ENCODE measurements at places on chromosomes 1 and 21.

DNA sequence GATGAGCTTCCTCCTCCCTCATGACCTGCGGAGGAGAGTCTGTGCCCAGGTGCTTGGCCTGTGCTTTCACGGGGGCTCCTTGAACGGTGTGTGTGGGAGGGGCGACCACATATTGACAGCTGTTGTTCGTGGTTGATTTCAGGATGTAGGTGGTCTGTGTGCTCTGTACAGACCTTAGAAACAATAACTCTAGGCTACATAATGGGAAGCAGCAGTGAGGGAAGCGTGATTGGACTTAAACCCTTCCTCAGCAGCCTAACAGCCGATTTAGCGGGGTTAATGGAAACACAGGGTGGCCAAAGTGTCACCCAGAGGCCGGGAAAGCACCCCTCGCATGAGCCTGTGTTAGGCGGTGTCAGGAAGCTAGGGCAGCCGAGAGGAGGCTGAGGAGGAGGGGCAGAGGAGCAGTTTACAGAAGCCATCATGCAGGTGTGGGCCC is 56.0 kb downstream of the TBCE start:
- DNase-seq: no peak

GRCh38 chr1:191913260-191913977 is 244.8 kb upstream of the RGS18 start:
- DNase-seq: no peak

- no peak for DNase-seq
Measured at GRCh38 chr1:205446828-205447227, 9.0 kb downstream of the BLACAT1 start.

- DNase-seq: no peak
Measured at GRCh38 chr1:72119491-72119890, 162.8 kb downstream of the NEGR1 start.

- DNase-seq: no peak
Measured at GRCh38 chr1:72283022-72283306, 625 bp upstream of the NEGR1 start.

- DNase-seq: no peak
Measured at GRCh38 chr1:226697929-226698544, 41.0 kb downstream of the ITPKB start.

DNA sequence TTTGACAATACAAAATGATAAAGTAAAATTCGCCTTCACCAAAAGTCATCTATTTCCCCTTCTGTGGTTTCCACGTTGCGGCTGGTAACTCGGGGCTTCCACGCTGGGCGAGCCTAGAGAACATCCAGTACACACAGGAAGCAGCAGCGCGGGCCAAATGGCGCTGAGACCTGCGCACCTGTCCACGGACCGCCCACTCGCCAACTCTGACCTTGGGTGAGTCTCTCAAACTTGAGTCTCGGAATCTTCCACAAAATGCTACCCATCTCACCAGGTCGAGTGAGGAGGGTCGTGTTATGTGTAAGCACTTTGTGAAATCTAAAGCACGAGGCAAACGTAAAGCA is 820 bp upstream of the TTF2 start:
- DNase-seq: no peak

GRCh38 chr1:118987468-118988185 is 516 bp downstream of the TBX15 start:
- no peak for DNase-seq

GRCh38 chr1:53653200-53653575 is 85.8 kb downstream of the GLIS1 start:
- no peak for DNase-seq

DNA sequence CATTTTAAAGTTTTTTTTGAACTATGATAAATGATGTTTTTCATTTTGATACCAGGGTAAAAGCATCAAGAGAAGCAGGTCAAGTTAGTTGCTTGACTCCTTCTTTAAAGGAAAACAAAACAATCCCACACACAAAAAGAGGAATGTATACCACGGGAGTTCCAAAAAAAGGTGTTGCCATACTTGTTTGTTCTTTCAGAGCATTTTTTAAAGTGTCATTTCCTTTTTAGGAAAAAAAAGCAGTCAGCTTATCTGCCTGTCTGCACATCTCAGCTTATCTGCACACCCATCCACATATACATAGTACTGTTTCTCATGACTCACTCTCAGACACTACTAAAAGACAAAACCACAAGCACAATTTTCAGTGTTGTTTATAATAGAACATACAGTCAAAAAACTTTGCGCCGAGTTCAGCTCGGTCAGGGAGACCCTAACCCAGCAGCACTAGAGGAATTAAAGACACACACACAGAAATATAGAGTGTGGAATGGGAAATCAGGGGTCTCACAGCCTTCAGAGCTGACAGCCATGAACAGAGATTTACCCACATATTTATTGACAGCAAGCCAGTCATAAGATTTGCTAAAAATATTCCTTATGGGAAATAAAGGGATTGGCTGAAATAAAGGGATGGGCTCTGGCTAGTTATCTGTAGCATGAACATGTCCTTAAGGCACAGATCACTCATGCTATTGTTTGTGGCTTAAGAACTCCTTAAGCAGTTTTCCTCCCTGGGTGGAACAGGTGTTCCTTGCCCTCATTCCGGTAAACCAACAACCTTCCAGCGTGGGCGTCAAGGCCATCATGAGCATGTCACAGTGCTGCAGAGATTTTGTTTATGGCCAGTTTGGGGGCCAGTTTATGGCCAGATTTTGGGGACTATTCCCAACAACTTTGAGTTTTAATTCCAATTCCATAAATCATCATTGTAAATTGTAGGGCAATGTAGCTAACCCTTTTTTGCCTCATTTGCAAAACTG is 11.4 kb upstream of the MNDA start:
- no peak for DNase-seq

GRCh38 chr1:198443365-198444233 is 96.9 kb downstream of the ATP6V1G3 start:
- no peak for DNase-seq

- no peak for DNase-seq
Measured at GRCh38 chr1:199399996-199400724, 627.4 kb upstream of the NR5A2 start.

DNA sequence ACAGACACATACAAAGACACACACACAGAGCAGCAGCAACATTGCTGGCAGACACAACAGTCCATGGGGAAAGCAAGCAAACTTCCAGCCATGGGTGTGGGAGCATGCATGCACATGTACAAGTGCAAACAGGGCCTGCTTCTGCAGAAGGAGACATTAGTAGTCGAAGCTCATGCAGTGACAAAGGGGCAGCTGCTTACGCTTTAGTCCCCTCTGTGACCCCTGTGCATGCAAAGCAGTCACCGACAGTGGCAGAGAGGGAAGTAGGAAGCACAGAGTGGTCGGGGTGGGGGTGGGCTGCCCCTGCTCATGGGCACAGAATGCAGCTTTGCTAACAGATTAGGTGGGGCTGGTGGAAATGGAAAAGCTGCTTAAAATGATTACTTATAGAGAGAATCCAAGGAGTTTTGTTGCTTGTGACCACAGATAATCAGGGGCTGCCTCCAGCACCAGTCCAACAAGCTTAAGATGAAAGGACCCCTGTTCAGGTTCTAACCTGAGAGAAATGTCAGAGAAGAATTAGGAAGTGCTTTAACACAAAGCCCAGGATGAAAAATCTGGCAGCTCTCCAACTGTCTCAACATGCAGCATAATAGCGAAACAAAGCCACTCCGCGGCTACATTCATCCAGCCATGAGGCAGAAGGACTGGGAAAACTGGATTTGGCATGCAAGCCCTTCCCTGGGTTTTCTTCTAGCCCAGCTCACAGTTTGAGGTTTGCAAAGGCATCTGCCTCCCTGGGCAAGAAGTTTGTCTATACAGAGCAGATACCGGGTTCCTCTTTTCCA is 378.9 kb downstream of the KCNH1 start:
- DNase-seq: no peak

DNA sequence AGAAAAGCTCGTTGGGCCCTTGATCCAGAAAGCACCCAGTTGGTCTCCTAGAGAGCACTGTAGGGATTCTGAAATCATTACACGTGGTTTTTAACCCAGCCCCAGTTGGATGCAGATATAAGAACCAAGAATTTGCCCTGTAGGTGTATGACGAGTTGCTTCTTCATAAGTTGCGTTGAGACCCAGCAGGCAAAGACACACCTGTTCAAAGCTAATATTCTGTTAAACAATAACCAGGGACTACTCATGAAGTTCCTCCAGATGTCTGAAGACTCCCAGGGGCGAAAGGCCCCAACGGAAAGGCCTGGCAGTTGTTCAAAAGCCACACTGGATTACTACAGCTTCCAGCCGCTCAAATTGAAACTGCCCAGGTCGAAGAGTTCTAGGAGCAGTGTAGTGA is 88.6 kb upstream of the HNRNPU start:
- no peak for DNase-seq

- no peak for DNase-seq
Measured at GRCh38 chr1:3056641-3057040, 12.4 kb upstream of the PRDM16 start.

DNA sequence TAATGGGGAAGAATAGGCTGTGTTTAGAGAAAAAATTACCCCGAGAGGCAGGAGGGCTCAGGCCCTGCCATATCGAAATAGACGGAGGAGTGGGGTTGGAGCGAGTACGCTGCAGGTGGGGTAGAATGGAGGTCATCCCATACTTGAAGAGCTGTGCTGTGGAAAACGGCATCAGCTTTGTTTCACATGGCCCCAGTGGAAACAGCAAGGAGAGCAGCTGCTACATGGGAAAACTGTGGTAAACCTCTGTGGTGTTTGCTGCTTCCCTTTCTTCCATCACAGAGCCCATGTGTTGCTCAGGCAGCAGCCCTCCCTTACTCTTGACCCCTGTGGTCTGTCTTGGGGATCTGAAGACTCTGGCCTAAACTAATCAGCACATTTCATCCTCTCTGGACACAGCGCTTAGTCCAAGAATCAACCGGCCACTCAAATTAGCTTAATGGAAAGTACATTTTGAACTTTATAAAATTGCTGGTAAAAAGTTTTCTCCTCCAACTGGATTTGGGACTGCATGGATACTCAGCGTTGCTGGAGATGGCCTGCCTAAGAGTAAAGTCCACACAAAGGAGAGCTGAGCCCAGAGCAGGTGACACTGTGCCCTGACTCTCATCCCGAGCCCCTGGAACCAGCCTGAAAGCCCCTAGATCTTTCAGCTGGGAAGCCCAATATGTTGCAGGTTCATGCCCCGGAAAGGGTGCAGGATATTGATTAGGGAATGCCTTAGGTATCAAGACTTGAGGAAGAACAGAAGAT is 127.1 kb upstream of the GADD45A start:
- no peak for DNase-seq

DNA sequence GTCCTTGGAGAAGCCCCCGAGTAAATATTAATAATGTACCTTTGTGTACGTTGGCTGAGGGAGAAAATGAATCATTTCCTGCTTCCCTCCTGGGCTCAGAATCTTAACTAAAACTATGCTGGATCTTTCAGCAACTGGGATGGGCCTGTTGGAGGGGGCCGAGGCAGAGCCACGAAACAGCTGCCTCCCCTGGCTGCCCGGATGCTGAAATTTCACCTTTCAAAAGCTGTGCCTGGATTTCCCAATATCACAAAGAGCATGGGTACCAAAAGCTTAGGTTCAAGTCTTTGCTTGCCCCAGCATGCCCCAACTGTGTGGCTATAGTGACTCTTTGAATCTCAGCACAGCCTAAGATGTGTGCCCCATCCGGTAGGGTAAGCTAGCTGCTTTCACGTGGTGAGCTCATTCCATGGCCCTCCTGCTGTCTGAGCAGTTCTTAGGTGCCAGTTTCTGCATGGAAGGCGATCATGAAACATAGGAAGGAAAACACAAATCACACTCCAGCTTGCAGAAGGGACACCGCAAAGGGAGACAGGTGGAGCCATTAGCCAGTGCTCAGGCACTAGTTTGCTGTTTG is 473.5 kb downstream of the PTPRU start:
- DNase-seq: peak; percentile 55

- no peak for DNase-seq
Measured at GRCh38 chr1:219741011-219741970, 128.4 kb upstream of the ZC3H11B start.

- DNase-seq: no peak
Measured at GRCh38 chr1:206784471-206784903, 12.2 kb upstream of the IL10 start.

DNA sequence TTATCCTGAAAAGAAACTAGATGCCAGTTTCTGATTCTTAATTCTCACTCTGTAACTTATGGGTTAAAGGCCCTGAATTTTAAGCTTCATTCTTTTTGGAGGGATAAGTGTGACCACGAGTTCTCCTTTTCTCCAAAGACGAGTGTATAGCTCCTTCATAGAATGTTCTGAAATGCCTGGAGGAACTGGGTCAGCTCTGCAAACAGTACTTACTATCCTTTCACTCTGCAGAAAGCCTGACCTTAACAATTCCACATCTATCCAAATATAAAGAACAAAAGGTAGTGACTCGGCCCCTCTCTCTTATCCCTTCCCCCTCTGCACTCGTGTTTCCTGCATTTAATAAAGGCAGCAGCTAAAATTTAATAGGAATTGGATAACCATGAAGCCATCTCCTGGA is 150.5 kb downstream of the LYPLAL1 start:
- no peak for DNase-seq

DNA sequence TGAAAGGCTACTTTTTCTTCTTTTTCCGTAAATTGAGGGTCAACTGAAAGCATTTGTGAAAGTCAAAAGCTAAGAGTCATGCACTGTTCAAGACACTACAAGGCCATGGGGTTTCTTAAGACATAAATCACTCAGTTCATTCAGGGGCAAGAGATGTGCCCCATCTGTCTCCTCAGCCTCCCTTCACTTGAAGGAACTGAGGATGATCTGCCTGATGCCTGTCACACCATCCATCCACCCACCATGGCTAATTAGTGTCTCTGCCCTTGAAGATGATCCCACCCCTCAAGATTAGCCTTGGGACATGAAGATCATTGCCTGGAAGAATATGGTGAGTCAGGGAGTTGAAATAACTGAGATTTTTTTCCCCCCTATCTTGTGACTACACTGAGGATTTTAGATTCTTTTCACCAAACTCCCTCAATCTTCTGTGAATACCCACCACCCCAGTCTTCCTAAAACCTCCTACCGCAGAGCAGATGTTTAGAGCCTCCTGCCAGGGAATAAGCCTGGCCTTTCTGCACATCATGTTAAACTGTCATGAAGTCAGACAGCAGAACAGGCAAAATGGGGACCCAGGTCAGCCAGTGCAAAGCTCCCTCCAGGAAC is 88.6 kb upstream of the LMO4 start:
- DNase-seq: no peak

Data from NCI-H1694 treated with DMSO at 0.1 percent for 48 hours (cell line).